ENCODE measurements at places on chromosomes 2 and 18. TPM values are rescaled to one million over a fixed set of nuclear protein-coding genes. Genes with fewer than 3 reads are reported as not detected.
A peak's percentile ranks its signal among the peaks of the same experiment; 100 is the strongest.

DNA sequence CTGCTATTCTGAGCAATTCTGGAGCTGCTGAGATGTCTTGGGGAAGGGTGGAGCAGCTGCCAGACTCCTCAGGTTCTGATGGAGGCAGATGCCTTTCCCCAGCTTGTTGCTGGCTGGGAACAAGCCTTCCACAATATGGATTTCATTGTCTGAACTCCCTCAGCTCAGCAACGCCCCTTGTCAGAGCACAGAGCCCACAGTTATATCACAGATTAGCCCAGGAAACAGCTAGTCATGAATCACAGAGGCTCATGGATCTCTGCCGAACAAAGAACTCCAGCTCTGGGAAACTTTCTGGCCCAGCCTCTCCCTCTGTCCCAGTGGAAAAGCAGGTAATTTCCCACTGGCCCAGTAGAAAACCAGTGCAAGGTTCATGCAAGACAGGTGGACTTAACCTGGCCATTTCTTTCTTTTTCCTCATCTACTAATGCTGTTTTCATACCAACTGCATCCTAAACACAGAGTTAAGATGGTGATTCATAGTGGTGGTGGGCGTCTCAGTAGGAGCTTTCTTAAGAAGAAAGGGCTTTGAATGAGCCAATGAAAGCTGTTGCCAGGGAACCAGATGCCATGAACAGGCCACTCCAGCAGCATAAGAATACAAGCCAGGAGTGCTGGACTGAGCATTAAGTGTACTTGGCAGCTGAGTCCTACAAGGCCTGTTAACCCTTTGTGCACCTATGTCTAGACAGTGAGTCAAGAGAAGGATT lies 8.7 kb upstream of the KIAA2012 start:
- DNase-seq, result no peak

GRCh38 chr2:69956475-69956979 lies 4.9 kb downstream of the ASPRV1 start:
- DNase-seq, result no peak

DNA sequence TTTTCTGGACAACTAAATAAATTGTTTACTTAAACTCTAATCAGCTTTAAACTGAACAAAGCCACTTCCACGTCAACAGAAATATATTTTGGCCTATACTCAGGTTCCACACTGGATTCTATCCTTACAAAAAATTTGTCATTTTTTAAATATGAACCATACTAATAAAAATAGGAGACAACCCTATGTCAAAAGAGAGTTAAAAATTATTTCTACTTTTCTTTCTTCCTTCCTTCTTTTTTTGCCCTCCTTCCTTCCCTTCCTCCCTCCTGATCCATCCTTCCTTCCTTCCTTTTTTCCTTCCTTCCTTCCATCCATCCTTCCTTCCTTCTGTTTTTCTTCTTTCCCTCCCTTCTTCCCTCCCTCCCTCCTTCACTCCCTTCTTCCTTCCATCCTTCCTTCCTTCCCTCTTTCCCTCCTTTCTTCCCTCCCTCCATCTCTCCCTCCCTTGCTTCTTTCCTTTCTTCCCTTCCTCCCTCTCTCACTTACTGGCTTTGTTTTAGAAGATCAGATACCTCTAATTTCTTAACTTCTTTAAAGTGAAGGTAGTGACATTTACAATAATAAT lies 1444.9 kb downstream of the DPP10 start:
- no peak for DNase-seq

DNA sequence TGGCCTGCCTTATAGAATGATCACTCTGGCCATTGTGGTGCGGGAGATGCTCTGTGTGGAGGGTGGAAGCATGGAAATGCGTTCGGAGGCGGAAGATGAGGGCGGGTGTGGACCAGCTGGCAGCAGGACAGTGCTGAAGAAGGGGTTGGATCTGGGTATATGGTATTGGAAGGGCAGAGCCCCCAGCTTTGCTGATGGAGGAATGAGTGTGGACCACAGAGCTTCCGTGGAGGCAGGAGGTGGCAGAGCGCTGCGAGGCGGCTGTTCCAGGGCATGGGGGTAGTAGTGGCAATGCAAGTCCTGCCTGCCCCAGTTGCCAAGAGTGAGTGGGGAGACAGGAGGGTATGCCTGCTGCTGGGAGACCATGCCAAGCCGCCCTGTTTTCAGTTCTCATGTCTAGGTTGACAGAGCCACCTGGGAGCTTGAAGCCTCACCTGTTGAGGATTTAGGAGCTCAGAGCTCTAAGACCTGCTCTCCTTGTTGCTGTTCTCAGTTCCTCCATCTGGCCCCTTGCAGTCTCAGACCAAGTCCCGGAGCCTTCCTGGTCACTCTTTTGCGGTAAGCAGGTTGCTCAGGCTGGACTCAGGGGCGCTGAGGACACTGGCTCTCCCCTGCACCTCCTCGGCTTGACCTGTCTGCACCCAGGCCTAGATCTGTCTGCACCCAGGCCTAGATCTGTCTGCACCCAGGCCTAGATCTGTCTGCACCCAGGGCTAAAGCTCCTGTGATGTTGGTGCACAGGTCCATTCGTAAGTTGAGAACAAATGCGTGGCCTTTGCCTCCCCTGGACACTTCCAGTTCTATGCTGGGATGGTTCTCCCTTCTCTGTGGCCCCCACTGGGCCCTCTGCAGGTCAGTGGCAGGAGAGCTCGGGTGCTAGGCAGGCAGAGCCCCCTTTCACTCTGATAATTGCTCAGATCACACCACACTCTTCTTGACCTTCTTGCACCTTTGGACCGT lies 290.5 kb upstream of the HS6ST1 start:
- no peak for DNase-seq

GRCh38 chr2:142865924-142866323 lies 11.5 kb upstream of the KYNU start:
- DNase-seq, result peak; percentile 81

DNA sequence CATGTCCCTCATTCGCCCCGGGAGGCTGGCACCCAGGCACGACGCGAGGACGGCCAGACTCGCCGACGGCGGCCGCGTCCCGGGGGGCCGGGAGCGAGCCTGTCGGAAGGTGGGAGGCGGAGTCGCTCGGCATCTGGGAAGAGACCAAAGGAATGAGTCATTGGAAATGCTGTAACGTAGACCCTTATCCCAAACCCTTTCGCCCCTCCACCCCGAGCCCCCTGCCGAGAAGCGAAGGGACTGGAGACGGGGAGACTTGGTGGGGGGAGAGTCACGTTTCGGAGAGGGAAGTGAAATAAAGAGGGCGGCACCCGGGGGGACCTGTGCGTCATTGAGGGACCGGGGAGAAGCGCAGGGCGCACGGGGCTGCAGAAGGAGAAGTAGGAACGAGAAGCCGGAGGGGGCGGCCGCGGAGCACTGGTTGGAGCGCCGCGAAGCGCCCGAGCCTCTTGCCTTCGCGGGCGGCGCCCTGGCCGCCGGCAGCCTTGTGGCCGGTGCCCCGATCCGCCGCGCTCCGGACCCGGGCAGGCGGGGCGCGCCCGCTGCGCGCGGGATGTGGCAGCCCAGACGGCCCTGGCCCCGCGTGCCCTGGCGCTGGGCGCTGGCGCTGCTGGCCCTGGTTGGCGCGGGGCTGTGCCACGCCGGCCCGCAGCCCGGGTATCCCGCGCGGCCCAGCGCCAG lies at the start of gene EMILIN2:
Gene EMILIN2 (plus strand): TSS at position 371 of the 681 bp plus-strand sequence. CDS start 183 bp downstream, at position 554.
- peak; percentile 95 for DNase-seq

DNA sequence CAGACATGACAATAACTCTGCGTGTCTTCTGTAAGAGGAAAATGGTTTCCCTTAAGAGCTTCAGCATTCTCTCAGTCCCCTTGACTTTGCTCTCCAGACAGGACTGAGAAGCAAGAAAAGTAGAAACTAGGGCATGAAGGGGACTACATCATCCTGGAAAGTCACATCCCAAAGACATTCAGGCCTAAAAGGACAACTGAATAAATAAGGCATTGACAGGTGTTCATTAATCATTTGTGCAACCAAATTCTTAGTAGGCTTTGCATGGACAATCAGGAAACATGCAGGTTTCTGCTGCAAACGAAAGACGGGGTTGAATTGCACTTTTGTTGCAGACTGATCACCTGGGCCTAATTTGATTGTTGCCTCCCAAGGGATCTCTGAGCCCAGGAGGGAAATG lies 1.2 kb upstream of the SGPP2 start:
- DNase-seq, result no peak

DNA sequence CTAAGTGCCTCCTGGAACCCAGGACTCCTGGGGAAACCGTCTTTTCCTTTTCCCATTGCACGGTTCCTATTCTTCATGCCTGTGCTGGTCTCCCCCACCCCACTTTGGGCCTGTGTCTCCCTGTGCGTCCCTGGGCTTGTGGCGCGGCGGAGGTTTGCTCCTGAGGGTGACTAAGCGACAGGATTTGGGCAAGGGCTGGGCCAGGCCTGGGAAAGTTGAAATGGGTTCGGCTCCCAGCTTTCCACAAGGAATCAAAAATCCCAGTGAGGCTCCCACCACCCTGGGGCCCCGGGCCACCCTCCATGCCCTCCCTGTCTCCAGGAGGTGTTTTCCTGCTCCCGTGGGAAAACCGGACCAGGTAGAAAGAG lies 197.6 kb downstream of the NDUFA10 start:
- no peak for DNase-seq

DNA sequence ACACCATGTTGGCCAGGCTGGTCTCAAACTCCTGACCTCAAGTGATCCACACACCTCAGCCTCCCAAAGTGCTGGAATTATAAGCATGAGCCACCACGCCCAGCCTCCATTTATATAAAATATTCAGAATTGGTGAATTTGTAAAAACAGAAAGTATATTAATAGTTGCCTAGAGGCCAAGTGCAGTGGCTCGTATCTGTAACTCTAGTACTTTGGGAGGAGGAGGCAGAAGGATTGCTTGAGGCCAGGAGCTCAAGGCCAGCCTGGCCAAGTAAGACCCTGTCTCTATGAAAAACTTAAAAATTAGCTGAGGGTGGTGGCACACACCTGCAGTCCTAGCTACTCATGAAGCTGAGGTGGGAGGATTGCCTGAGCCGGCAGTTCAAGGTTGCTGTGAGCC lies 89.6 kb downstream of the SLC25A12 start:
- no peak for DNase-seq

DNA sequence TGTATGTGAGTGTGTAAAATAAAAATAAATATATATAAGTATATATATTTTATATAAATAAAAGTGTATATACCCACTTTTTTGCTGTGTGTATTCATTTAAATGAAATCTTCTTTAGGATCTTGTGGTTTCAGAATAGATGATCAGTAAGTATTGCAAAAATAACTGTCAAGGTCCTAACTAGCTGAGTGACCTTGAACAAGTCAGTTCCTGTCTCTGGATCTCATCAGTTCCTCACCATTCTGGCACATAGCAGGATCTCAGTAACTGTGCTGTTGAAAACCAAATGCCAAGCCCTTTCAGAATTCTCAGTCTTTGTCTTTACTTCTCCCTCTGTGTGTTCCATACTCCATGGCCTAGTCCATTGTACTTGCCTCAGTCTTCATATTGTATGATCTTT lies 115.3 kb upstream of the CXCR4 start:
- DNase-seq, result peak; percentile 44

- no peak for DNase-seq
Observed at GRCh38 chr18:68391801-68392200, 323.1 kb downstream of the TMX3 start.

GRCh38 chr2:199910338-199911051 lies 598 bp upstream of the C2orf69 start:
- DNase-seq, result no peak

GRCh38 chr2:128756365-128756717 lies 437.7 kb upstream of the HS6ST1 start:
- DNase-seq, result no peak

DNA sequence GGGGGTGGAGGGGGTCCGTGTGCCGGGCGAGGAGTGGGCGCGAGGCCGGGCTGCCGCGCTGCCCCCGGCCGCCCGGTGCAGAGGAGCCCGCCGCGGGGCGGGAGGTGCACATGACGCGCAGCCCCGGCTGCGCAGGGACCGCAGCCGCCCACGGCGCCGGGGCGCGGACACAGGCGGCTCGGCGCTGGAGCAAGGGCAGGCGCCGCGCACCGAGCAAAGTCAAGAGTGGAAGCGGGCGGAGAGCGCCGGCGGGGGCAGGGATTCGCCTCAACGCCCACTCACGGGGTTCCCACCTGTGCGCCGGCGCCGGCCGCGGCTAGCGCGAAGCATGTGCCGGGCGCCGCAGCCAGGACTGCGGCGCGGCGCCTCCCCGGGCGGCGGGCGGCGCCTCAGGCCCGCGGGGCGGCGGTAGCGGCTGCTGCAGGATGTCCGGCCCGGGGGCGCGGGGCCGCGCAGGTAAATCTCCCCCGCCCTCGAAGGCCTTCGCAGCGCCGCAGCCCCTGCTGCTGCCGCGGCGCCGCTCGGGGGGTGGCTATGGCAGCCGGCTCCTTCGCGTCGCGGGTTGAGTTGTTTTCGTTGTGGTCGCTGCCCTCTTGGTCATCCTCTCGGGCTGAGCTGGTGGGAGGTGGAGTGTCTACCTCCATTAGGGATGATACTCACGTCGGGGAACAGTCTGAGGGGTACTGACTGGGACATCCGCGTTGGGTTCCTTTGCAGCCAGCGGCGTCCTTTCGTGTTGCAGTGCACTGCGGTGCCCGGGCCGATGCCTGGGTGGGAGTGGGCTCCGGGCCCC lies 216.3 kb upstream of the DTNA start:
- DNase-seq, result no peak

- no peak for DNase-seq
Observed at GRCh38 chr2:217609952-217610351, 392.8 kb downstream of the TNS1 start.

DNA sequence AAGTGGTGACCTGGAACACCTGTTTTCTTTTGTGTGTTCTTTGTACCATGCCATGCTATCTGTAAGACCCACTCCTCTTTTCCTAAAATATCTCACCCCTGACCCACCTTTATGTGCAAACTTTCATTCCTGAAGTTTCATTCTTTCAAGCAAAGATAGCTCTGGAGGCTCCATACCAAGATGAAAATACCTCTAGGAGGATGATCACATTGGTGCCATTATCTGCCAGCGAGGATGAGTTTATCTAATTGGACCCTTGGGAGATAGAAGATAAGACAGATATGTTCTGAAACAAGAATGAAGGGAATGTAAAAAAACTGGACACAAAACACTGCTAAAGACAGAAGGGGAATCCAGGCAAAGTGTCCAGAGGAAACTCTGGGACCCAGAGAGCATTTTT lies 24.1 kb downstream of the BOD1L2 start:
- DNase-seq, result no peak

GRCh38 chr18:9575558-9575957 lies 38.8 kb downstream of the PPP4R1 start:
- peak; percentile 72 for DNase-seq

- no peak for DNase-seq
Observed at GRCh38 chr18:48615566-48616401, 77.0 kb downstream of the CTIF start.

TUBA3E gene
- not detected for polyA plus RNA-seq

DSC3 gene
- polyA plus RNA-seq, result not detected

UGT1A9 gene
- polyA plus RNA-seq, result not detected

AMER3 gene
- polyA plus RNA-seq, result not detected

ITPRIPL1 gene
- polyA plus RNA-seq, result 0.39 TPM

CHMP1B gene
- 182 TPM for polyA plus RNA-seq

CDH7 gene
- polyA plus RNA-seq, result not detected

MYL12A gene
- 1,360 TPM for polyA plus RNA-seq

CENPA gene
- polyA plus RNA-seq, result 0.24 TPM

CYP20A1 gene
- polyA plus RNA-seq, result 13.3 TPM

PKP4 gene
- 9.4 TPM for polyA plus RNA-seq

LYPD6 gene
- polyA plus RNA-seq, result not detected
